Right renal pelvis (tissue), 4 donors: ENCODE measurements at places on chromosomes 1 and 21. TPM values are rescaled to one million over a fixed set of nuclear protein-coding genes. Genes with fewer than 3 reads are reported as not detected.

DNA sequence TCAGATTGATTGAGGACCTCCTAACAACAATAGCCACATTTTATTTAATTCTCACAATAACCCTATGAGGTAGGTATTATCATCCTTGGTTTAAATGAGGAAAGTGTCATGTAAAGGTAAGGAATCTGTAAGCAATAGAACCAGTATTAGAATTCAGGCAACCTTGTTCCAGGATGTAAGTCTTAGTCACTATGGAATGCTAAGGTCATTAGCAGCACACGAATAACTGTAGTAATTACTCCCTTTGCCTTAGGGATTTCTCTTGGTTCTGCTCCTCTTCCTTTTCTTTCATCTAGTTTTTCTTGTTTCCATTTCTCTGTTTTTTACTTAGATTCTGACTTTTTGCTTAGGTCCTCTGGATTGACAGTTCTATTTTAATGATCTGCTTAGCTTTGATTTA lies 23.1 kb upstream of the ATP6V1G3 start:
- no peak for DNase-seq

GRCh38 chr1:7743346-7743745 lies 27.8 kb upstream of the VAMP3 start:
- no peak for DNase-seq

The DHCR24 gene
- 80.4 TPM for polyA plus RNA-seq

The SMCP gene
- not detected for polyA plus RNA-seq

The SYT6 gene
- polyA plus RNA-seq: 1.7 TPM

DNA sequence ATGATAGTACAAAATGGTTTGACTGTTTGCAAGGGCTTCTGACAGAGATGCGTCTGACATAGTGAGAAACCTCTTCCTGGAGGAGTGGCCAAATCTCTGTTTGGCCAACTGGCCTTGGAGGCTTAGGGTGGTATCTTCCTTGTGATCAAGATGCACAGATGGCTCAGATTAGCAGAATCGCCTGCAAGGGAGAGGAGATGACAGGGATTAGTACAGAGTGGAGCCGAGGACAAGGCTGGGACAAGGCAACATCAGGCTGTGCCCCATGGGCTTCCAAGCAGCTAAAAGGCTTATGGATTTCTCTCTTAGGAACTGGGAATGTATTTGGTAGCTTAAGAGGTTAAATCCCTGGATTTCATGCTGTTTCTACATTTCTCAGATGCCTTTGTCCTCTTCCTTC lies 379.1 kb downstream of the SIPA1L2 start:
- no peak for DNase-seq

DNA sequence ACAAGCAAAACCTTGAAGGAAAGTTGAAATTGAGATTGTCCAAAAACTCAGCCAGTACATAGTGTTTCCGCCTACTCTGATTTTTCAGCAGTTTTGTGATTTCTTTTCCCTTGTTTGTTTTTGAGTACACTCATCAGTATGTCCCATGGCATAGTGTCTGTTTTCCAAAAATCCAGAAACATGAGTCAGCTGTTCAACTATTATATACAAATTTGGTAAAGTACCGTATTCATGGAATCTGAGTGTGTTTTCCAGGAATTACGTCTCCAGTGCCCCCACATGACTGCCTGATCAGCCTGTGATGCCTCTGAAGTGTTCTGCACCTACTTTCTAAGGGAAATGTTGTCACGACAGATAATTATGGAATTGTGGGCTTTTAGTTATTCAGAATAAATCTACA lies 186.8 kb downstream of the LTN1 start:
- no peak for DNase-seq

DNA sequence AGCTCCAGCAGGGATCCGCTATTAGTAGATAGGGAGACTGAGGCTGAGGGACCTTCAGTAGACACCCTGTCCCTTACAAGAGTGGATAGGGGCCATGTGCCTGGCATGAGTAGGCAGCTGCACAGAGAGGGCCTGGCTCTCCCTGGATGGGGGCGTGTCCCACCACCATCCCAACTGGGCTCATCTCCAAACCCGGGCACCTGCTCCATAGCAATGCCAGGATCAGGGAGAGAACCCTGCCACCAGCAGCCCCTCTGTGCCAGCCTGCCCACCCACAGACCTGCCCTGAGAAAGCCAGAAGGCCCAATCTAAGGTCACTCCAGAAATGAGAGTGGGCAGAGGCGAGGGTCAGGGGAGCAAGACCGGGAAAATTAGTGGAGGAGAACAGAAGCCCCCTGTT lies 121.3 kb downstream of the GRIK3 start:
- no peak for DNase-seq

The ZNF687 gene
- polyA plus RNA-seq: 23.1 TPM

The PTBP2 gene
- polyA plus RNA-seq: 42.1 TPM

The KRTAP6-2 gene
- polyA plus RNA-seq: not detected
